Stimulated activated CD4-positive, alpha-beta T cell treated with anti-CD3 and anti-CD28 coated beads, Interleukin-15, amount 100 ng/mL, for 1 hour (primary cell): ENCODE measurements at places on chromosomes 3 and 15.

DNA sequence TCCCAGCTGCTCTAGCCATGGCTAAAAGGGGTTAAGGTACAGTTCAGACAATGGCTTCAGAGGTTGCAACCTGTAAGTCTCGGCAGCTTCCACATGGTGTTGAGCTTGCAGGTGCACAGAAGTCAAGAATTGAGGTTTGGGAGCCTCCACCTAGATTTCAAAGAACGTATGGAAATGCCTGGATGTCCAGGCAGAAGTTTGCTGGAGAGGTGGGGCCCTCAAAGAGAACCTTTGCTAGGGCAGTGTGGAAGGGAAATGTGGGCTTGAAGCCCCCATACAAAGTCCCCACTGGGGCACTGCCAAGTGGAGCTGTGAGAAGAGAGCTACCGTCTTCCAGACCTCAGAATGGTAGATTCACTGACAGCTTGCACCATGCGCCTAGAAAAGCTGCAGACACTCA is 73.7 kb downstream of the STT3B start:
- DNase-seq: no peak

GRCh38 chr3:106194726-106195125 is 325.9 kb upstream of the CBLB start:
- no peak for DNase-seq

DNA sequence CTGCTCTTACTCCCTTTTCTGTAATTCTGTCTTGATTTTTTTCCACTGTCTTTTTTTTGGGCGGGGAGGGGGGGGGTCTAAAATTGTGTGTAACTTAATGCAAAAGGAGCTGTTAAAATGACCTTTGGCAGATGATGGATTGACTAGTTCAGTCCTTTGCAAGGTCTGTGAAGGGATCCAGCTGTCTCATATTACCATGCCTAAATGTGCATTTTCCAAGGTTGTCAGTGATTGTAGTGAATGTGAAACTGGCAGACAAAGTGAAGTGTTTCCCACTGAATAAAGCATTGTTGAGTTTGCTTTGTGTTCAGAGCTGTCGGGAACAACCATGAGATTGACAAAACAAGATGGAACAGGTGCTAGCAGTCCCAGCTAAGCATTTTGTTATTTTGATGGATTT is 110.1 kb upstream of the SKOR1 start:
- DNase-seq: no peak

DNA sequence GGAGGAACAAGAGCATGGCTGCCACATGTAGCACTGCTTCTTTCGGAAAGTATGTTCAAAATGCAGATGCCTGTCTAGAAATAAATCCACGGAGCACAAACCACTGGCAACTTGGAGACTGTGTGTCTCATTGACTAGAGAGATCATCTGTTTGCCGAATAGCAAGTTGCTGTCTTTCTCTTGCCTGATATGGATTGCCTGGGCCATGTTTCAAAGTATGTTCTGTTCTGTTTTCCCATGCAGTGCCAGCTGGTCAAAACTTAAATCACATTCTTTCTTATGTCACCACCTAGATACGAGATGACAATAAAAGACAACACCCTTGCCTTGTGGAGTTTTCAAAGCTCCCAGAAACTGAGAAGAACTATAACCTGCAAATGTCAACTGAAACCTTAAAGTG is 318.9 kb downstream of the RYR3 start:
- DNase-seq: no peak

DNA sequence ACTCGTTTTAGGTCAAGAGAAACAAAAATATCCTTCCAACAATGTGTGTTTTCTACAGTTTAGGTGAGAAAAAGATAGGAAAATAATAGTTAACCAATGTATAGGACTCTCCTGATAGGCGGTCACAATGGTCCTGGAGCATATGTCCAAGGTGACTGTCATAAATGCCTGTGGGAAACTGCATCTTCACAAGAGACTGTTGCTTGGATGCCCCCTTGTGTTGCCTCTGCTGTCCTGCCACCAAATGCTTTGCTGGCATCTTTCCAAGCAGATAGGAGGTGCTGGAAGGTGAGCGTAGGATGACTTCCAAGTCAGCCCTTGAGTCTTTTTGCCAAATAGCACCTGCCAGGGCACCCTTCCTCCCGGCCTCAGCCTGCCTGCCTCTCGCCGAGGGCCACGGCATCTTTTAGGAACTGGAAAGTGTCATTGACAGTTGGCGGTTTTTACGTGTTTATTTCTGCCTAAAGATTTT is 24.1 kb upstream of the SACM1L start:
- peak; percentile 32 for DNase-seq

- DNase-seq: no peak
Measured at GRCh38 chr15:26879706-26880105, 12.8 kb downstream of the GABRA5 start.

DNA sequence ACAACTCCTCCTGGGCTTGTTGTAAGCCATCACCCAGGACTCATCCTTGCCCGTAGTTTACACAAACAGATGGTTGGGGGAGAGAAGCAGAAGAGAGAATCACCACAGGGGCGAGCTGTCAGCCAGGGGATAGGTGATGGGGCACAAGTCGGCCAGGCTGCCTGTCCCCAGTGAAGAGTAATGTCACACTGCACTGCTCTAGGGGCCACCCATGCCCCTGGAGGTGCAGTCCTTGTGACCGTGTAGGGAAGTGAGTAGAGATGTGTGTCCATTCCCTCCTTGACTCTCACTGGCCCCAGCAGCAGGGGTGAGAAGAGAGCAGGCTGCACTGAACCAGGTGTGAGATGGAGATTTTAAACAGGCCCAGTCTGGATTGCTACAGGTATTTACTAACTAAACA is 17.1 kb upstream of the PRSS50 start:
- DNase-seq: no peak

DNA sequence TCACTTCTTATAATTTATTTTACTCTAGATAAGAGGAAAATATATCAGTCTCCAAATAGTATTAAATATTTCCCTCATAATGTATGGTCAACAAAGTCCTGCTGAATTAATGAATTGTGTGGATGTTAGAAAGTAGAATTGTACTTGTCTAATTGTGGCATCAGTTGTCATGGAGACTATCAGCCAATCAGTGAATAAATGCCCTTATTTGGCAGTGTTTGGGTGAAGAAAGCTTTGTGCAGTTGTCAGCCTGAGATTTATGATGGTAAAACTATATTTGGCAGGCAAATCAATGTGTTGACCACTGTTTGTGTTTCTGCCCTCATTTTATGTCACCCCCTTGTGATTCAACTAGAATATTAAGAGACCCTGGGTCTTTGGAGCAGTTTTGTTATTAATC is 293.6 kb upstream of the MDFIC2 start:
- DNase-seq: no peak

GRCh38 chr15:50767332-50767861 is 1.9 kb upstream of the SPPL2A start:
- no peak for DNase-seq

GRCh38 chr3:131224886-131225550 is 156.6 kb upstream of the NUDT16 start:
- no peak for DNase-seq

- DNase-seq: no peak
Measured at GRCh38 chr3:5567113-5567512, 379.6 kb downstream of the EDEM1 start.

DNA sequence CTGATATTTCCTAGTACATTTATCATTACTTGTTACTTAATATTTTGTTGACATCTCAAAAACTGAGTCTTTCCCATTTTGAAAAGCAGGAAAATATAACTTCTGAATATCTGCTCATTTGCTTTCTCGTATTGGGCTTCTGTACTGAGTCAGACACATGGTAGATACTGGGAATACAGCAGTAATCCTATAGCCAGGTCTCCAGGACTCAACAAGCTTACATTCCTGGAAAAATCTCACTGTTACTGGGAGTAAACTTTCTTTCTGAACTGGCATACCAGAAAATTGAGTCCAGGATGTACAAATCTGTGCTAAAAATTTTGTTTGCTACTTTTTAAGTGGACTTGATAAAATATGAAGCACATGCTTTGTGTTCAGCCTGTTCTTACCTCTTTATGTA is 240.4 kb downstream of the RBMS3 start:
- no peak for DNase-seq

DNA sequence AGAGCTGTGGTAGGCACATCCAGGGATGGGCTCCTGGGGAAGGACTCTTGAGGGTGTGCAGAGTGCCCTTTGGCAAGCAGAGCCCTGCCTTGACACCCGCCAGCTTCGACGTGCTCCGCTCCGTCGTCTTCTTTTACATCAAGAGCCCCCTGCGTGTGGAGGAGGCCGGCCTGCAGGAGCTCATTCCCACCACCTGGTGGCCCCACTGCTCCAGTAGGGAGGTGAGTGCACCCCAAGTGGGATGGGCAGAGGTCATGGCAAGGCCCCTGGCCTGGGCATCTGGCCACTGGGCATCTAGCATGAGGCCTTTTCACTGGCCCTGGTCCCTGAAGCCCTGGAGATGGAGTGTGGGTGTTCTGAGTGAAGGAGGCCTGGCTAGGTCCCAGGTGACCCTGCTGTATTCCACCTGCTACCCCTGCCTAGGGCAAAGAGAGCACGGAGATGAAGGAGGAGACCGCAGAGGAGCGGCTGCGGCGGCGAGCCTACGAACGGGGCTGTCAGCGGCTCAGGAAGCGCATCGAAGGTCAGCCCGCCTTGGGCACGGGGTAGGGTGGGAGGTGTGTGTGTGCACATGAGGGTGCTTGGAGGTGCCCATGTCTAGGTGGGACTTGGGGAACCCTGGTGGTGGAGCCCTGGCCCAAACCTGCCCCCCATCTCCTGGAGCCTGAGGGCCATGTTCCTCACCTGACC is 12.2 kb downstream of the RNF123 start:
- DNase-seq: no peak

- DNase-seq: no peak
Measured at GRCh38 chr3:31934866-31935265, 46.2 kb downstream of the OSBPL10 start.

DNA sequence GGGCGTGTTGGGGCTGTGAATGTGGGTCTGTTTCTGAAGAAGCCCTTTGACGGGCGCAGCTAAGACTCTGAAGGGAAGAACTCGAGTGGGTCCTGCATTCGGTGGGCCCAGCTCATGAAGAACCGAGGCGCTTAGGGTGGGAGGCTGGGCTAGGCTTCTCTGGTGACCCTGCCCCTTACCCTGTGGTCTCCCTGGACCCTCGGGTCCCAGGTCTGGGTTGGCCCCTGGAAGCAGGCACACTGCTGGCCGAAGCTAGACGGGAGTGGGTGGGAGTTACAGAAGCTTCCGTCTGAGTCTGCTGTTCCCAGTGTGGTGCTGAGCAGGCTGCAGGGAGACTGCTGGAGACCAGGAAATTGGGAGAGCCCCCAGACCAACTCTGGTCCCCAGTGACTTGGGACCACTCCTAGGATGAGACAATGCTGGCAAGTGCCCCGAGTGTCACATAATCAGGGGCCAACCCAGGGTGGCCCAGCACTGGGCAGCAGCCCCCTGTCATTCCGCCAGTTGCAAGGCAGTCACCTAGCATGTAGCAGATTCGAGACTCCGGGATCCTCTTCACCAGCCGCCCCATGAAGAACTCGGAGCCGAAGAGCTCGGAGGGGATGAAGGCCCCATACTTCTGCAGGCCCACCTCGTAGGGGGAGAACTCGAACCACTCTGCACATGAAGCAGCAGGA is 16.7 kb upstream of the EHD4 start:
- DNase-seq: no peak

GRCh38 chr15:38294126-38294525 is 41.5 kb downstream of the SPRED1 start:
- no peak for DNase-seq

GRCh38 chr3:7947930-7948329 is 553.7 kb upstream of the LMCD1 start:
- DNase-seq: no peak

DNA sequence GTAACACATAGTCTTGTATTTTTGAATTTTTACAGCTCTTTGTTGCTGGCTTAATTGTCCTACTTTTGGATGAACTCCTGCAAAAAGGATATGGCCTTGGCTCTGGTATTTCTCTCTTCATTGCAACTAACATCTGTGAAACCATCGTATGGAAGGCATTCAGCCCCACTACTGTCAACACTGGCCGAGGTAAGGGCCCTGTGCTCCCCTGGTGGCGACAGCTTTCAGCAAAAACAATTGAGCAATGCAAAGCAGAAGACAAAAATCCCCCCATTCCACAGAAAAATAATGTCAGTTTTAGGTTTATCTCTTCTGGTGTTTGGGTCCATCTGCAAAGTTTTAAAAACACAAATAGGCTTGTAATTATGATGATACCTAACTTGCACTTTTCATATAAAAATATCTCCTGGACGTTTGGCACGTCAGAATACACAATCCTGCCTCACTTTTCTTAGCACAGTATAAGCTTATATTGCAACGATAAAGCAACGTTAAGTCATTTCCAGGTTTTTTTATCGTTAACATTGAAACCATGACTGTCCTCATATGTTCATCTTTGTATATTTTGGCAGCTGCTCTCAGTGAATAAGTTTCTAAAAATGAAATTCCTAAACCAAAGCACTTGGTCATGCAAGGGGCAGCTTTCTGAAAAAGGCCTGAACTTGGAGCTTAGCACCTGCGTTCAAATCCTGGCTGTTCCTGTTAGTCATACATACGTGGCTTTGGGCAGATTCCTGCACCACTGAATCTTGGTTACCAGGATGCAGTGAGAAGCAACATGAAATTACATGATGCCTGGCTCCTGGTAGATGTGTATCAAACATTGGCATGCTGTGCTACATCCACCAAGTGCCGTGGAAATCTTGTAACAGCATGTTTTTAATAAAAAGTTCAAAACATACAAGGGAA is 8.5 kb downstream of the SEC61A1 start:
- DNase-seq: no peak

GRCh38 chr3:80263260-80263659 is 495.5 kb upstream of the ROBO1 start:
- no peak for DNase-seq

DNA sequence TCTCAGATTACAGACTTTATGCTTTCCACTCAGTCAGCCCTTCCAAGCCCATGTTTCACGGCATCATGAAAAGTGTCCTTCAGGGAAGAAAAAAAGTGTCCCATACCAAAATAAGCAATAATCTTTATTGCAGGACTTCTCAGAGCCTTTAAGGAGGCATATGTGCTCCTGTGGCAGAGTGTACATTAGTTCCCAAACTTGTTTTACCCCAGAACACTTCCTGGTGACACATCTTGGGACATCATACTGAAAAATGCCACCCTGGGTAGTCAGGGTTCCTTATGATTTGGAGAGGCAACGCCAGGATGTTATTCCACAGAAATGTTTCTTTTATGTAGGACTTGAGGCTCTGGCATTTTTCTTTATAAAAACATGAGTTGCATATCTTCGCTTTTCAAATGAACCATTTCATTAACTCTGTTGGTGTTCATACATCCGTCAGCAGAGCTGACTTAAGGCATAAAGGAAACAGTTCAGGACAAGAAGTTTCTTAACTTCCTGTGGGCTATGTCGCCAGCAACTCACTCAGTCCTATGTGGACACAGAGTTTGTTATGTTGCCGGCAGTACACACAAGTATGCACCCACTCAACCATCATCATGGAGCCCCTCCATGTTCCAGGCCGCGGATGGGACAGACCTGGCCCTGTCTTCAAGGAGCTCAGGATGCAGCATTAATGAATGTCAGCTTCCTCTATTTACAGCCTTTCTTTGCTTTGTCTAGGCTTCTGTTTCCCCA is 63.8 kb downstream of the CASR start:
- no peak for DNase-seq

GRCh38 chr3:64388886-64389285 is 163.6 kb upstream of the PRICKLE2 start:
- DNase-seq: no peak

GRCh38 chr3:144237351-144237750 is 265.7 kb downstream of the DIPK2A start:
- no peak for DNase-seq

- no peak for DNase-seq
Measured at GRCh38 chr15:61205346-61205921, 23.7 kb downstream of the RORA start.
